ENCODE measurements at places on chromosomes 16 and 17.
A peak's percentile ranks its signal among the peaks of the same experiment; 100 is the strongest.

- ATAC-seq = peak; percentile 13
These were observed 6.2 kb downstream of the PSMD12 start for GRCh38 chr17:67359960-67360791.

- ATAC-seq = no peak
These were observed 15.0 kb upstream of the PEMT start for GRCh38 chr17:17606416-17607000.

GRCh38 chr16:1099189-1100083 is 3.4 kb upstream of the C1QTNF8 start:
- ATAC-seq = peak; percentile 19

GRCh38 chr16:87434146-87434667 is 42.1 kb downstream of the MAP1LC3B start:
- ATAC-seq = no peak

- ATAC-seq = no peak
These were observed 123.9 kb downstream of the KCNJ12 start for GRCh38 chr17:21500064-21500463.

Measured in motor neuron (in vitro differentiated cells).